ENCODE measurements at places on chromosomes 6 and 20.

GRCh38 chr20:57587989-57588377 lies 27.1 kb downstream of the PCK1 start:
- no peak for DNase-seq

GRCh38 chr6:156857573-156857972 lies 80.4 kb downstream of the ARID1B start:
- no peak for DNase-seq

DNA sequence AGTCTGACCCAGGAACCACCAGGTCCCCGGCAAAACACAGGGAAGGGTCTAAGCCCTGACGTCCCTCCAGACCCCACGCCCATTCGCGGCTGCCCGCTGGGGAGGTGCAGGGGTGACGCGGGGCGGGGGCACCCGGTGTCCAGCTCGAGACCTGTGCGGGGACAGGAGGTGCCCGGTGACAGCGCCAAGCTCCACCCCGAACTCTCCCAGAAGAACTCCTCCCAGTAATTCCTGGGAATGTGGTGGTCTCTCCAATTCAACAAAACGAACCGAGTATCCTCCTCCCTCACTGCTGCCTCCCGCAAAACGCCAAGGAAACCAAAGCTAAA lies 164.1 kb upstream of the PDE10A start:
- no peak for DNase-seq

DNA sequence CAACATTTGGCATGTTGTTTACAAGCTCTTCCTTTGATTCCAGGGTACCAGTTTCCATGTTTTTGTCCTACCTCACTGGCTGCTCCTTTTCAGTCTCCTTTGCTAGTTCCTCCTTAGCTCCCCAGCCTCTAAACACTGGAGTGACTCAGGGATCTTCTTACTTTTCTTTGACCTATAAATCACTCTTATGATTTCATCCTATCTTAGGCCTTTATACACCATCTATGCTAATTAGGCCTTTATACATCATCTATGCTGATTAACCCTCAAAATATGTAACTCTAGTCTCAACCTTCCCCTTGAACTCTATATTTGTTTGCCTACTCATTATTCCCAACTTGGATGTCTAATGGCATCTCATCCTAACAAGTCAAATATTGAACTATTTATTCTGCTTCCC lies 9.5 kb downstream of the TMEM30A start:
- no peak for DNase-seq

DNA sequence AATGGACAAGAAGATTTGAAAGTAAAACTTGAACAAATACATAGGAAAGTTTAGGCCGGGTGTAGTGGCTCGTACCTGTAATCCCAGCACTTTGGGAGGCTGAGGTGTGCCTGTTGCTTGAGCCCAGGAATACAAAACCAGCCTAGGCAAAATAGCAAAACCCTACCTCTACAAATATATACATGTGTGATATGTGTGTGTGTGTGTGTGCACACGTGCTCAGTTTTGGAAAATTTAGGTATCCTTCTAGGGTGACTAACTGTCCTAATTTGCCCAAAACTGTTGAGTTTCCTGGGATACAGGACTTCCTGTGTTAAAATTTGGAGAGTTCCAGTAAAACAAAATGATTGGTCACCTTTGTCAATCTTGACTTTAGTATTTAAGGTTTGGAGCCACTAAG lies 503.2 kb downstream of the PKHD1 start:
- no peak for DNase-seq

- DNase-seq: no peak
Observed at GRCh38 chr6:136015531-136015930, 164.0 kb downstream of the PDE7B start.

Measured in HEK293T (cell line).